Activated CD8-positive, alpha-beta memory T cell treated with anti-CD3 and anti-CD28 coated beads for 1 hour (primary cell): ENCODE measurements at places on chromosomes 12 and 14.

GRCh38 chr12:111434680-111435338 is 29.1 kb downstream of the SH2B3 start:
- DNase-seq: peak; percentile 70

GRCh38 chr12:12331896-12332295 is 18.1 kb downstream of the MANSC1 start:
- no peak for DNase-seq

DNA sequence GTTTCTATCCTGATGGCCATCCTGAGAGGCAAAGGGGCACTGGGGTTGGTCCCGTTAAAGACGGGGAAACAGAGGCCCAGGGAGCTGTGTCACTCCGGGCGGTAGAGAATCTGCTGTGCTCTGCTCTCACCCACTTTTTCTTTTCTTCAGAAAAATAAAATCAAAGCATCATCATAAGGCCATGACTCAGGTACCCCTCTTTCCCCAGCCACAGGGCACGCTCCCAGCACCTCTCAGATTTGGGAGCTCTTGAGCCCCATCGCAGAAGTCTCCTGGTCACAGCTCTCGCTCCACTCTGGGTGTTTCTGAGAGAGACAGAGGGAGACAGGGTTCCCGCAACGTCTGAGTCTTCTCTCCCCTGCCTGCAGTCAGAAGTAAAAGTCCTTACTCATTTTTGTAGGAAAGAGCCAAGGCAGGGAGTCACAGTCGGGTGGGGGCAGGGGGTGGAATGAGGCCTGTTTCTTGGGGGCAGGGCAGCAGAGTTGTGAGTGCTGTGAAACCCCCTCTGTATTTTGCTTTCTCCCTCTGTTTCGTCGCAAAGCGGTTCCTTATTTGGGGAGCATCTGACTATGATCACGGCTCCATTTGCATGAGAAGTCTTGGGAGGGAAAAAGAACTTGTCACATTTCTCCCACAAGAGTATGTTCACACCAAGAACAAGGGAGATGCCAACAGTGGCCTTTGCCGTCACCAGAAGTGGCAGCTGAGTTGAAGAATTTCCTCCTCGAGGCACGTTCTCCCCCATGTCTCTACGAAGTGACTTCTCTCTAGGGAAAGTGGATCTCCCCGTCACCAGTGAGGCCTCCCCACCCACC is 139.0 kb downstream of the BCL11B start:
- DNase-seq: no peak

- DNase-seq: no peak
Observed at GRCh38 chr12:100778967-100779590, 15.5 kb upstream of the ANO4 start.
